ENCODE measurements at places on chromosomes 1 and 21.

DNA sequence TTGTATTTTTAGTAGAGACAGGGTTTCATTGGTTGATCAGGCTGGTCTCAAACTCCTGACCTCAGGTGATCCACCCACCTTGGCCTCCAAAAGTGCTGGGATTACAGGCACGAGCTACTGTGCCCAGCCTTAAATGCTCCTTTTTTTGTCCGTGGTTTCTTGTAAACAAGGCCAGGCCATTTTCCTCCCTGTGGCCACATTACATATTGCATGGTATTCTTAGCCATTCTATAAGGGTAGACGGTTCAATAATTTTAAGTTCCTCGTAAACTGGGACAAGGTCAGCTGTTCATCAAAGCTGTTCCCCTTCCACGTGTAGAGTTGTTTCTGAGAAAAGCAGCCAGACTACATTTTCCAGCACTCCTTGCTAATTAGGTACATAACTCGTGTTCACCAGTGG, 10.3 kb upstream of the LUZP1 start:
- DNase-seq, result no peak

DNA sequence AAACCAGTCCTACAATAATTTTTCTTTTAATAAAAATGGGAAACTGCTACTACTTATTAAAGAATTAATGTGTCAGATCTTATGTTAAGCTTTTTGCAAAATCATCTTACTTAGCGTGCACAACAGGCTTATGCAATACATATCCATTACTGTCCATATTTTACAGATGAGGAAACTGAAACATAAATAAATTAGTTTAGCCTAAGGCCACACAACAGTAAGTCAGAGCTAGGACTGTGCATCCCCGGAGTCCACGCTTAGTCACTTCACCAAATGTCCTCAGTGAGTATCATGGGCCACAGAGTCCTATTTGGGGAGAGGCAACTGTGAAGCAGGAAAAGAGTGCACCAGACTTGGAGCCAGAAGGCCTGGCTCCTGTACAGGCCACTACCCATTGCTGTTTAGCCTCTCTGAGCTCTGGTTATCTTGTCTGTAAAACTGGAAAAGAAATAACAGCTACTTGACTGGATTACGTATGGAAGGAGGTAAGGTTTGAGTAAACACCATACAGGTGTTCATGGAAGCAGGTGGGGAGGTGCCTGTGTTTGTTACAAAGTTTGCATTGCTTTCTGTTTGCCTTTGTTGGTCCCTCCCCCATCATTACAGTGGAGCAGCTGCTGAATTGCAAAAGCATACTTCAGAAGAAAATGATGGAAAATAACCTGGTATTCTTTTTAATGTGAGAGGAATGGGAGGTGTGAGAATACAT, 192.8 kb downstream of the FCRL5 start:
- no peak for DNase-seq

GRCh38 chr1:178867670-178868069, 3.2 kb downstream of the ANGPTL1 start:
- no peak for DNase-seq

- DNase-seq, result no peak
Measured at GRCh38 chr21:46100426-46100825, 2.5 kb downstream of the COL6A2 start.

GRCh38 chr1:26285366-26286063, 5.6 kb downstream of the SH3BGRL3 start:
- peak; percentile 40 for DNase-seq

DNA sequence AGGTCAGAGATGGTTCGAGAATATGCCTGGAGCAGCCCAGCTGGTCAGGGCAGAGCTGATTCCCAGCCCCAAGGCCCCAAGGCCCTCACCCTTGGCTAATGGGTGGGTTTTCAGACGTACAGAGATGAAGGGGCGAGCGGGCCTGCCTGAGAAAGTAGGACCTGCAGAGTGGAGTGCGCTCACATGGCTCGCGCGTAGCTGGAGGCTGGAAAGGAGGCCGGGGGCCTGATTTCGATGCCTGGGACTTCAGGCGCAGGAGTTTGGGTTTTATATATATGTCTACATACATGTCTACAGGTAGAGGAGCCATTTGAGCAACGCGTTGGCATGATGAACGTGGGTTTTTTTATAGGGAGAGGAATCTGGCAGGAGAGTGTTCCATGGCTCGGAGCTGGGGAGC, 8.9 kb downstream of the COQ8A start:
- DNase-seq, result no peak

GRCh38 chr1:42765832-42766740, 742 bp downstream of the P3H1 start:
- DNase-seq, result peak; percentile 40

DNA sequence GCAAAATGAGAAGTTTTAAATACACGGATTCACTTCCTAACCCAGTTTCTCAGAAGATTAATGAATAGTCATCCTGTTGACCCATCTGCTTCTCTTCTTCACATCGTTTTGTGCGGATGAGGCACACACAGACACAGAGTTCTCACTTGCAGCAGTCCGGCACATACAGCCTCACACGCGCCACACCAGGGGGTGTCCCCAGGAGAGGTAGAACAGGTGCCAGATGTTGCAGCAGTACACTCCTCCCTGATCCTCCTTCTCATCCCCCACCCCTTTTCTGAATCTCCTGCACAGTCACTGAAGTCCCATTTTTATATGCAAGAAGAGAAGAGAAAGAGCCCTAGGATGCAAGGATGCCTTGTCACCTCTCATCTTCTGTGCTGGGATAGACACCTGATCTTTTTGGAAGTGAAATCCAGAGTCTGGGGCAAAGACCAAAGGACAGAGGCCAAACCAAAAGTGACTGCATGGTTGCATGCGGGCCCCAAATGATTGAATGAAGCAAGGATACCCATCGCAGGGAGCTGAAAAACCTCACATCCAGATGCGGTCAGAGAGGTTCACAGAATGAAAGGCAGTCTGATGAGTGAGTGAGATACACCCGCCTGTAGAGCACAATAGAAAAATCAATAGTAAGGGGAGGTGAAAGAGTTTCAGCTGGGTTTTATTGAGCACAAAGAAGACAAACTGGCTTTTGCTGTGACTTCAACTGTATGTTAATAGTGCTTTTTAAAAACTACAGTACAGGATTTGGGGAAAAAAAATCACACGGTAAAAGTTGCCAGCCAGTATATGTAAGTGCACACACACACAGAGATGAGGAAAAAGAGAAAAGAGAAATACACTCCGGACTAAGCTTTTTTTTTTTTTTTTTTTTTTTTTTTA, 28.9 kb downstream of the PBX1 start:
- no peak for DNase-seq

GRCh38 chr1:14848625-14849024, 250.1 kb downstream of the KAZN start:
- DNase-seq, result no peak

DNA sequence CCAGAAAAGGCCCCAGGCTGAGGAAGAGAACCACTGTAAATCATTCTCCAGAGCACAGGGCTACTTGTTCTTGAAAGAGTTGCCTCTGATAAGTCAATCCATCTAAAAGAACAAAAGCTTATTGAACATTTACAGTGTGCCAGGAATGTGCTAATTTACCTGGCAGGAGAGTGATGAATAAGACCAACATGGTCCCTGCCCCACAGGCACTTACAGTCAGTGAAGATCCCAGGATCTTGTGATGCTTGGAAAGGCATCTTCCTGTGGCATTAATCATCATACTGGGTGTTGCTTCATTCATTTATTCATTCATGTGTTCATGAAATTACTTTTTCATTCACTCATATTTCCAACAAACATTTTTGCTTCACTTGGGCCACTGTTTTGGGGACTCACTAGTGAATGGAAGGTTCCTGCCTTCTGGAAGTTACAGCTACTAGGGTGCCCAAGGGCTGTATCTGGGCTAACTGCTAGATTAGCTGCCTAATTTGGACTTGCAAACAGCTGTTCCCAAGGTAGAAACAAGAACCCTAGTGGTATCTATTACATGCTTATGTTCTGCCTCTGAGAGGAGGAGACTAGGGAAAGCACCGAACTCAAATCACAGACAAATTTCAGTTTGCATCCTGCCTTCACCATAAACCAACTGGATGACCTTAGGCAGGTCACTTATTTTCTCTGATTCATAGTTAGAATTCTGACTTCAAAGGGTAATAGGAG, 133.5 kb downstream of the CLIC6 start:
- DNase-seq, result no peak

DNA sequence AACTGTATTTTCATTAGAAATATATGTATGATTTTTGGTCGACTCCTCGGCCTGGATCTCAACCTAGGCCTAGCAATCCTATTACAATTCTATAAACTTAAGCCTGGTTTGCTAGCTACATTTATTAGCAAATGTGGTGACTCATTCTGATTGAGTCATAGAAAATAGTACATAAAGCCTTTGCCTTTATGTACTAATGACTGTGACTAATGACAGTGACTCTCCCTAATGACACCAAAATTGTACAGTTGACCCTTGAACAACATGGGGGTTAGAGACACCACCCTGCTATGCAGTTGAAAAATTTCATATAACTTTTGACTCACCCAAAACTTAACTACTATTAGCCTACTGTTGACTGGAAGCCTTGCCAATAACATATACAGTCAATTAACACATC, 78.9 kb downstream of the CLEC20A start:
- no peak for DNase-seq

GRCh38 chr21:30395731-30396130, at the start of gene KRTAP13-1:
Gene KRTAP13-1 (plus strand): TSS chr21:30396031. CDS start chr21:30396087, 56 bp downstream.
- no peak for DNase-seq

DNA sequence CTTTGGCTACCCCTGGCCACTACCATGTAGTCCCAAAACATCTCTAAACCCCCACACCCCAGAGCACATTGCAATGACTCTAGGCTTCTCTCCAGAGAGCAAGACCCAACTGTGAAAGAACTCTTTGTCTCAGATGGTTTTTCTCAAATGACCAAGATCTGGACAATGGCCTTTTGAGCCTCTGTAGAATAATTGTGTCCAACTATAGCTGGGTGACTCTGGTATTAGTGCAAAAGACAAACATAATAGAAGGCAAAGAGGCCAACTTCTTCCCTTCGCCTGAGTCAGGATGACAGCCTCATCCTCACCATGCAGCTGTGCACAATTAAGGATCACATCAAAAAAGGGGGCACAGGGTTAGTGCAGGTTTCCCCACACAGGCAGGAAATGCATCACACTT, 139.6 kb downstream of the BRINP2 start:
- no peak for DNase-seq

GRCh38 chr1:206540044-206540780, 32.9 kb downstream of the RASSF5 start:
- DNase-seq, result no peak

DNA sequence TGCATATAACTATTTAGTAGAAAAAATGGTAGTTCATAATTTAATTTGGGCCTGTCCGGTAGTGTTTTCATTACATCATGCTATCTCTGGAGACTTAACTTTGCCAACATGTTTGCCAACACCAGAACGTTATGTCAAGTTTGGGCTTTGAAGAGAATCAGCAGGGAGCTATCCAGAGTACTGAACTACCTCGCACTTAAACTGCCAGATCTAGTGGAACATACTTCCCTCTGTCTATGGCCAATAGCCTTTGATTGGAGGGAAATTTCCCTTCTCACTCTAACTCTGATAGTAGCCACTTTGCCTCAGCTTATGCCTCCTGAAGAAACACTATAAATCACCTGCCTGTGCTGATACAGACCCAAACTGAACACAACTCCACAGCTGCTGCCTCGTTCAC, 10.0 kb downstream of the LRRC53 start:
- DNase-seq, result no peak

DNA sequence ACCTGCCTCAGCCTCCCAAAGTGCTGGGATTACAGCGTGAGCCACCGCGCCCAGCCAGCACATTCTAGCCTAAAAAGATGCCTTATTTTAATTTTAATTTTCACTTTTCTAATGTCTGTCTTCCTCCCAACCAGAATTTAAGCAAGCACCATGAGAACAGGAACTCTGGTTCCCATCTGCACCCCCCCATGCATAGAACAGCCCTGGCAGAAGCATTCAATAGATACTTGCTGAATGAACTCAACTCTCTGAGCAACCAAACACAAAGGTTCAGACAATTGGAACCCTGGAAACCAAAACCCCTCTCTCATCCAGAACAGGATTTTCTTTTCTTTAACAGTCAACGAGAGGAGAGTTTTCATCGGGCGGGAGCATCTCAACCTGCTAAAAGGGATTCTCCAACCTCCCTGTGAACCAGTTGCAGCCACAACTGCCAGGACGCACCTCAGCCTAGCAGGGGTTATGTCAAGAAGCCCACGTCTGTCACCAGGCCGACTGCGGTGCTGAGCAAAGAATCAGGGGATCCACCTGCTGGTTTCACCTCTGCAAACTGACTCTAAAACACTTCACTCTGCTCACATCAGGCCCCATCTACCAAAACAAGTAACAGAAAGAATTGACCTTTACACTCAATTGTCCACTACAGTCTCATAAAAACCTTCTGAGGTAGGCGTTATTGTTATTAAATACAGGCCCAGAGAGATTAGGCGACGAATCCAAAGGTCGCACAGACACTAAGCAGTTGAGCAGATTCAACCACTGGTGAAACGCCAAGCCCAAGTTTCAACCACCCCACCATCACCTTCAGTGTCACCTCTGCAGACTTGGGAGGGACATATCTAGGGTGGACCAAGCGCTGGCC, 1.7 kb downstream of the KIAA2013 start:
- DNase-seq, result no peak

GRCh38 chr1:158333405-158334155, 2.2 kb upstream of the CD1B start:
- DNase-seq, result no peak

GRCh38 chr21:15329191-15329590, 264.4 kb upstream of the NRIP1 start:
- DNase-seq, result no peak

GRCh38 chr1:238642231-238642630, 744.1 kb upstream of the CHRM3 start:
- no peak for DNase-seq

DNA sequence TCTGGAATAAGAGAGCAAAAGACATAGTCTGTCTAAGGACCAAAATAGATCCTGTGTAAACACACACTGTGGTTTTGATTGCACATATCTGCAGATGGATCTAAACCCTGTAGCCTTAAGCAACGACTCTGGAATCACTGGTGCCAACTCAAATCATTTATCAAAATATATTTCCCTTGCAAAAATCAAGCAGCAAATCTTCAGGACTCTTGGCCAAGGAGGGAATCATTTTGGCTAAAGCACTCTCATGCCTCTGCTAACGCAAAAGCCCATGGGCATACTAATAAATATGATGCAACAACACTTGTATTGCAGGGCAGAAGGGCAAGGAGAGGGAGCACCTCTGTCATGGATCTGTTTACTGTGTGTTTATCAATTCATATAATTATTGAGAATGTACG, 155.4 kb upstream of the DUSP10 start:
- no peak for DNase-seq

DNA sequence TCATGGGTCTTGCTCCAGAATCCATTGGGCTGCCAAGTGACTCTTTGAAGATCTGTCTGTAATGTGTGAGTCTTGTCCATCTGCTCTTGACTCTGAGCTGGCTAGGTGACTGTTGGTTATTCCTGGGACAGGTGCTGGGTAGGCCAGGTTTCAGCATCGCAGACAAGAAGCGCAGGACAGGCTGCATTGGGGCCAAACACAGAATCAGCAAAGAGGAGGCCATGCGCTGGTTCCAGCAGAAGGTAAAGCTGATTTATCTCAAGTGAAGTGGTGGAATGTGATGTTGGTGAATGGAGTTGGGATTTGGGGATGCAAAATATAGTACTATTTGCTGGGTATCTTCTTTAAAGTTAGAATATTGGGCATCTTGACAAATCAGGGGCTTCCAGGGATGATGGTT, 4.1 kb downstream of the RPL11 start:
- DNase-seq, result no peak

GRCh38 chr1:220990427-220991339, 111.4 kb downstream of the HLX start:
- no peak for DNase-seq

Data from CD4-positive, alpha-beta T cell treated with Interleukin-12 subunit alpha and Interleukin-12 subunit beta, for 1 hour (primary cell).